Type B pancreatic cell (in vitro differentiated cells): ENCODE measurements at places on chromosomes 5 and 9. TPM values are rescaled to one million over a fixed set of nuclear protein-coding genes. Genes with fewer than 3 reads are reported as not detected.

SLC4A9 gene
- 0.17 TPM in 1 of 2 replicates, not detected in the other for total RNA-seq

PAX5 gene
- not detected in 2 replicates for total RNA-seq

GRCh38 chr9:89697553-89697952, 92.7 kb downstream of the GADD45G start:
- no peak for DNase-seq

DNA sequence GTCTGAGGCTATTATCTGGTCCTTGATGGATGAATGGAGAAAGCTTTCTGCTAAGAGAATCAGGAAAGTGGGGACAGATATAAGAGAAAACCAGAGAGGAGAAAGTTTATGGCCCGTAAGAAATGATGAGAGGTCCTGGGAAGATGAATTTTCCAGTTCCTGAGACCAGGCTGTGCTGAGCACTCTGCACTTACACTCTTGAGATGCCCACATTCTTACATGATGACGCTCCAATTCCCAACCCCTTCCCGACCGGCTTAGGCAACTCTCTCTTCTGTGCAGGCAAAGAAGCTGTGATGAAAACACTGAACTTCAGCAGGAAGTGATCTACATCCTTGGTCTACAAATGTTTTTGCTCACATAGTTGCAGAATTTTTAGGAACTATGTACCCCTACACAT, 417.0 kb downstream of the ARHGEF28 start:
- DNase-seq, result no peak

DNA sequence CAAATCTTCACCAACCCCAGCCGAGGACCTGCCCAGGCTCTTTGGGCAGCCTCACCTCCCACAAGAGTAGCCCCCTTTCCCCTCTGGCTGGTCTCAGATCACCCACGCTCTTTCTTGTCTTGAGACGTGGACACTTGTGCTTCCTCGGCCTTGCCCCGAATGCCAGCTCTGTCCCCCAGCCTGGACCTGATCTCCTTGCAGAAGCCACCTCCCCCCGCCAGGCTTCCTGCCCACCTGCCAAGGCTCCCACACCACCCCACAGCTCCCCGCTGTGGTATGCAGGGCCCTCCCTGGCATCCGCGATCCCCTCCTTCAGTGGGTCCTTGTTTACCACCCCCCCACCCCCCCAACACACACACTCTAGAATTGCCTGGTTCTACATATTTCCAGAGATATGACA, 133.7 kb downstream of the ROR2 start:
- no peak for DNase-seq

PTGES gene
- 29.1 and 67.1 TPM in 2 replicates for total RNA-seq
